ENCODE measurements at places on chromosomes 4 and X.

- DNase-seq = no peak
Observed at GRCh38 chrX:12814420-12814819, 23.2 kb downstream of the PRPS2 start.

DNA sequence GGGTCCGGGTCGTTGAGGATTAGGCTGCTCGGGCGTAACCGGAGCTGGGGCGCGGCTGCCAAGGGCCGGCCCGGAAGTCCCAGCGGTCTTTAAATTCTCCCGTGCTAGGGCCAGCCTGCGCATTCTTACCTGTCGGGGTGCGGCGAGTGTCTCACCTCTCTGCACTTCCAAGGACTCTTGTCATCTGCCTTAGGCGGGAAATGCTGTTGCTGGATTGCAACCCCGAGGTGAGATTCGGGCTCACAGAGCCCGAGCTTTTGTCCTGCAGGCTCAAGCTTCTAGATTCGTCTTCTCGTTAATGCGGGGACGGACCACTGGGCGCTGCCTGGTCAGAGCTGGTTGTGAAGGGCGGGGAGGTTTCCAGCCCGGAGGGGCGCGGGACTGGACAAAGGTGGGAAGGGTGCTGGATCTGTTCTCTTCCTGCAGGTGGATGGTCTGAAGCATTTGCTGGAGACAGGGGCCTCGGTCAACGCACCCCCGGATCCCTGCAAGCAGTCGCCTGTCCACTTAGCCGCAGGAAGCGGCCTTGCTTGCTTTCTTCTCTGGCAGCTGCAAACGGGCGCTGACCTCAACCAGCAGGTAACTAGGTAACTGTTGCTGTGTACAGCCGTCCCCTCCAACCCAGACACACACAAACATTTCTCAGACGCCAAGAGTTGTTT lies at the start of gene ANKRD37:
Gene ANKRD37, plus strand, starts transcription at position 118 of the 662 bp plus-strand sequence. Its CDS starts 83 bp downstream, at position 201.
- DNase-seq = no peak

- DNase-seq = no peak
Observed at GRCh38 chrX:40617566-40617965, 5.7 kb upstream of the MPC1L start.

DNA sequence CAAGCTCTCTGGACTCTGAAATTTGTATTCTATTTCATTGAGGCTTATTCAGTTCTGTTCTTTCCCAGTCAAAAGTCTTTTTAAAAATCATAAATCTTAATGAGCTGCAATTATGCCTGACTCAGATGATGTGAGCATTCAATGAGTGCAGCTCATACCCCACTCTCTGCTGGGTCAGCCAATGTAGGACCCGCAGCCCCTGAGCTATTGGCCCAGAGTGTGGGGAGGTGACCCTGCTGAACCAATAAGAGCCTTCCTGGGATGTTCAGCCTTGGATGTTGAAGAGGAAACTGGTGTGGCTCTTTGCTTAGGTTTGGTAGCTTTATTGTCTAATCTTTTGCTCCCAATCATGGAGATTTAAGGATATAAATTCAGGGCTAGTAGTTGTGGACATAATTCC lies 12.1 kb upstream of the TCEAL4 start:
- no peak for DNase-seq

GRCh38 chr4:138485498-138485897 lies 243.3 kb upstream of the SLC7A11 start:
- DNase-seq = no peak

- DNase-seq = no peak
Observed at GRCh38 chr4:83574247-83574646, 38.3 kb downstream of the GPAT3 start.

GRCh38 chr4:16240300-16240699 lies 14.0 kb upstream of the TAPT1 start:
- DNase-seq = no peak

GRCh38 chr4:149715822-149716585 lies 99.6 kb downstream of the IQCM start:
- DNase-seq = no peak

DNA sequence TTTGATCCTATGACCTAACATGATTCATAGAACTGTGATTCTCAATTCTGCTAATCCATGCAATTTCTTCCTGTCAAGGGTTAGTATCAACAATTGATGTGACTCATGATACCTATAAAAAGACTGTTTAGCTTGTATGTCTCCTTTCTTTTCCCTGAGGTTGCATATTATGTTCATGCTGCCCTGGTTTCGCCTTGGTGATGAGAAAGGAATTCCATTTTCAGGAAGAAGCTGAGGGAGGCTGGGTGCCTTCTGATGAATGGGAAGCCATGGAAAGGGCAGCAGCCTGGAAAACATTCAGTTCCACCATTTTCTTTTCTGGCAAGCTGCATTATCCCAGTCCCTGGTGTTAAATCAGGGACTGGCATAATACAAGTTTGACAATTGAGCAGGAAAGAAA lies 976.5 kb downstream of the RPA4 start:
- no peak for DNase-seq

- DNase-seq = no peak
Observed at GRCh38 chr4:31411565-31411964, 691.4 kb downstream of the PCDH7 start.

DNA sequence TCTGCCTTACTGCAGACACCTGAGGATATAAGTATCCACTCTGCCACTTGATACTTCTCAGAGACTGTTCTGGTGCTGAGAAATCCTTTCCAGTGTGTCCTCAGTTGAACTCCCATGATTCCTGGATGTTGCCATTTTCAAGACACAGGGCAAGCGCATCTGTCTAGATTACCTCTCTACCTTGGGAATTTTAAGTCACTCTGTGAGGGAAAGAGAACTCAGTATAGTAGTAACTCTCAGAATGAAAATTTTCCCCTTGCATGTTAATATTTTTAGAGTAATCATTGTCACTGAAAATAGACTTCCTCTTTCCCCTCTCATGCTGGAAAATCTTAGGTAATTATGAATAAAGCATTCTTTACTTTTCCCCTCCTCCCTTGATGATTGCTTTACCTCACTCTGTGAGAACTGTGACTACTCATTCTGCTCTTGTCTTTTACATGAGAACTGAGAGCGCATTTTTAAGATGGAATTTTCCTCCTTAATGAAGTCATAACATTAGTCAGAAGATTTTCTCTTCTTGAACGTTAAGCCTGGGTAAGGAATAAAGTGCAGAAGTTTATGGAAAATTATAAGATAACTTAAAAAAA lies 45.0 kb downstream of the TET2 start:
- DNase-seq = no peak

DNA sequence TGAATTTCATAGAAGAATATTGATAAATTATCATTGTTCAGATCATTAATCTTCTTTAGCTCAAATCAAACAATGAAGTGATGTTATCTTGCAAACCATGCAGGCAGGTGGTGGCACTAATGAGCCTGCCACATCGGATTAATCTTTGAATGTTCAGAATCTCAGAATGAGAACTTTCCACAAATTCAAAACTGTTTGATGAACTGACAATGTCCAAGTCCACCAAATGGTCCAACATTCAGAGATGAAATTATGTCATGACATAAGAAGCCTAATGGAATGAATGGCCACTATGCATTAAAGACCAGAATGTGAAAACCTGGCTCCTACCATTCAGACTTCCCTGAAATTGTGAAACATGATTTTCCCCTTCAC lies 67.5 kb downstream of the SORBS2 start:
- DNase-seq = no peak

- DNase-seq = no peak
Observed at GRCh38 chrX:54994668-54995351, 822 bp upstream of the PFKFB1 start.

DNA sequence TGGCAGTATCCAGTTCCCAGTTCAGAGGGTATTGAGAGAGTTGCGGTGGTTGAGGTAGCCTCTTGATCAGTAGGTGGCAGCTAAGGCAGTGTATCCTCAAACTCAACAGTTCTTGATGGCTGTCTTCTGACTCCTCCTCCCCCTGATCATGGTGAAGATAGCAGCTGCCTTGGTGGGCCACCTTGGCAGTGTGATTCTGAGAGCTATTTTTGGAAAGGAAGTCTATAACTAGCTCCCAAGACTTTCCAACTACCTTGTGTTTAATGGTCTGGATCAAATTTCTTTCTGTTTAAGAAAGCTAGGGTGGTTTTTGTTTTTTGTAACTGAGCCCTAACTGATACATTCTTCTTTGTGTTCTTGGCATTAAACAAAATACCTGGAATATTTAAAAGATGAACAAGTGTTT lies 10.5 kb upstream of the TBC1D19 start:
- no peak for DNase-seq

DNA sequence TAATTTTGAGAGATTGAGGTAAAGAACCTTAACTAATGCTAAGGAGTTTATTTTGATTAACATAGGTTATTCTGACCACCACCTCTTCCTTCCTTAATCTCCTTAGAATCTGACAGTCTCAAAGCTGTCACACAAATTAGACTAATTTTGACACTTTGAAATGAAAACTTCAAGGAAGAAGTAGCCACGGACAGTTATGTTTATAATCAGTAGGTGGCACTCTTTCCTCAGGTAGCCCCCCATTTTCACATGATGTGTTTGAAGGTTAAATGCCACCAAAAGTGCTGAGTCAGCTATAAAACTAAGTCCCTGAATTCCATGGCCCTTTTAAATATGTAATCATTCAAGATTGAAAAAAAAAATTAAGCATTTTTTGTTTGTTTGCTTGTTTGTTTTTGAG lies 22.4 kb downstream of the TMEM33 start:
- no peak for DNase-seq

GRCh38 chr4:177509226-177509745 lies 67.0 kb upstream of the AGA start:
- no peak for DNase-seq

DNA sequence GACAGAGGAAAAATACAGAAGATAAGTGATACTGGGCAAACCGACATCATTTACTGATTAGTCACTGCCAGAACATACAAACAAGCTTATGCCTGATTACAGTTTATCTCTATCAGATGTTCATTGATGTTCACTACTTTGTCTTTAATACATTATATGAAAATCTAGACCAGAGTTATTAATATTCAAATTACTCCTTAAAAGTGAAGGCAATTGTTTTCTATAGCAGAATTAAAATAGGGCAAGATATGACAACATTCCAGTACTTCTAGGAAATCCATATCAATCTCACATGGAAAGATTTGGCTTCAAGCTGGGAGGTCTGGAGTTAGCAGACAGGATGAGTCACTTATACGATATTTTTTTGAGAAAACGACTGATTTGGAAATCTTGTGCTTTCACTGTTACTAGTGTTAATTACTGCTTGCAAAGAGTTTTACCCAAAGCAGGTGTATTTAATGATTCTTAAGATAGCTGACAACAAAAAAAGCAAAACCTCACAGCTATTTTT lies 31.8 kb downstream of the HPGD start:
- DNase-seq = no peak

DNA sequence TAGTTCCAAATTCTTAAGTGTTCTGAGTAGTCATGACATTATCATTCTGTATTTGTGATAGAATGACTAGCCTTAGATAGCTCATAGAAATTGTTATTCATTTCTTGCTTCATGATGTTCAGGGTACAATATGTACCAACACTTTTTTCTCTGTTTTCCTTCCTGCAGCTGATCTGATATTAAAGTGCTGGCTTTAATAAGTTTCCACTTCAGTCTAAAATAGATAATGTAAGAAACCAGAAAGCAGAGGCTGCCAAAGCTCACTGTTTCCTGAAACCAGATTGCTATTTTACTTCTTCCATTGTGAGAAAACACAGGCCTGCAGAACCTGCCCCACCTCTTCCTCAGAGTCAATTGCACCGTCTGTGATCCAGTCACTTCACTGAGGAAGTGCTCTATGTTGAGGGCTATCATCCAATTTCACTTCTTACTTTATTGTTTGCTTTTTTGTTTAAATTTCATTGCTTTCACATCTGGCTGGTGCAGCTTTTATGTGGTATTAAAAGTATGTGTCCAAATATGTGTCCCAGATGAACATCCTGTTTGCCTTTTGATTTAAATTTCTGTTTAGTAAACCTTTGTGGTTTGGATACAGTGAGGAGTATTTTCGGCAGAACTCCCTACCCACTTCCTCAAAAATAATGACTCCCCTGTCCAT lies 652.1 kb downstream of the ANKRD50 start:
- no peak for DNase-seq

- DNase-seq = no peak
Observed at GRCh38 chr4:113394108-113394729, 344.8 kb downstream of the ANK2 start.

DNA sequence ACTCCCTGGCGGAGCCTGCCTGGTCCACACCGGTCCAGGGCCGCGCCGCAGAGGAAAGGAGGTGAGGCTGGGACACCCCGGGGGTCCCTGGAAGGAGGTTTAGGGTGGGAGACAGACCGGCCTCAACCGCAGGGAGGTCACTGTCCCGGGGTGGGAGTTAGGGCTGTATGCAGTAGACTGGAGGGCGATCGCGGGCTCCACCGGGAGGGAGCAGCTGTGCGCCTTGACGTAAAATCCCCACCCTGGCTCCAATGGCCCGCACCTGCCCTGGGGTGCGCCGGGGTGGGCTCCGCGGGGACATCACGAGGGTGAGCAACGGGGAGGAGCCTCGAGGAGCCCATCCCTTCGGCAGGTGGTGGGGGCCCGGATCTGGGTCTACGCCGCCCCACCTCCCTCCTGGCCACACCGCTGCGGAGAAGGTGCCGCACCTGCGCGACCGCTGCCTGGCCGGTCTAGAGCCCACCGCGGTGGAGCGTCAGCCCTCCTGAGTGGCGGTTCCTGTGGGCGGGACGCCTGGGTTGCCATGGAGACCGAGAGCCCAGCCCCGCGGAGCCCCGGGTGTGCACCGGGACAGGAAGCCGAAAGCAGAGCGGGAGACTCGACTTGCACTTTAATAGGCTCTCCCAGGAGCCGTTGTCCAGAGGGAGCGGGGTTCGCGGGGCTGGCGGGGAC lies 105.1 kb downstream of the ADRA2C start:
- DNase-seq = no peak

- no peak for DNase-seq
Observed at GRCh38 chr4:147828331-147828905, 96.5 kb downstream of the ARHGAP10 start.

GRCh38 chr4:62170235-62170634 lies 970.1 kb downstream of the ADGRL3 start:
- no peak for DNase-seq

DNA sequence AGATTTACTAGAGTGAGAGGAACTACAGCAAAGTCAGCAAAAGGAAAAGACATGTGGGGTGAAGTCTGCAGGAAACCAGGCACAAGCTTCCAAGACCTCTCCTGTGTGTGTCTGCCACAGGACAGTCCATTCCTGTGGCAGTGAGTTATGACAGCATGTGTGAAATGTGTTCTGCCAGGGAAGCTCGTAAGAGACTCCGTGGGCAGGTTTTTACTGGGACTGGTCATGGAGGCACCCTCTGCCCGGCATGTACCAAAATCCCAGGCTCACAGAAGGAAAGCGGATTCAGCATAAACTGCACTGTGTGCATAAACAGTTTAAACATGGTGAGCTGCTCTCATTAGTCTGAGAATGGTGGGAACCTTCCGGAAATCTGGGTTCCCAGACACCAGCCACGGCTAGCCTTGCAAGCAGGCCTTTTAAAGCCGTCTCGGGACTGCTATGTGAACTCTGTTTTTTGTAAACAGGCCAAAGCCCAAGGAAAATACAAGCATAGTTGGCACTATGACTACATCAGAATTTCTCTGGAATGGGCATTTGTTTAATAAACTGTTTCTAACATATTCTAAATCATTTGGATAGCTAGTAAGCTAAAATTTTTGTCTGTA lies 288.5 kb downstream of the TENM3 start:
- no peak for DNase-seq
